ENCODE measurements at places on chromosomes 11 and 22.

- no peak for DNase-seq
These were observed 18.9 kb downstream of the CAT start for GRCh38 chr11:34457607-34458006.

- no peak for DNase-seq
These were observed 54.5 kb upstream of the MPEG1 start for GRCh38 chr11:59267196-59267595.

DNA sequence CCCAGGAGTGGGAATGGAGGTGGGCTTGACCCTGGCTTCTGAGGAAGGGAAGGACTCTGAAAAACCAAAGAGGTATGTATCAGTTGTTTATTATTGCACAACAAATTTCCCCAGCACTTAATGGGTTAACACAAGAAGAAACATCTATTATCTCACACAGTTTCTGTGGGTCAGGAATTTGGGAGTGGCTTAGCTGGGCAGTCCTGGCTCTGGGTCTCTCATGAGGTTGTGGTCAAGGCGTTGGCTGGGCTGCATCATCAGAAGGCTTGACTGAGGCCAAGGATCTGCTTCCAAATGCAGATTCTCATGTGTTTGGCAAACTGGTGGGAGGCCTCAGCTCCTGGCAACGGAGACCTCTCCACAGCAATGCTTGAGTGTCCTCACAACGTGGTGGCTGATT, 17.5 kb upstream of the SMIM38 start:
- DNase-seq, result no peak

- DNase-seq, result no peak
These were observed 15.3 kb upstream of the TEF start for GRCh38 chr22:41366323-41367029.

DNA sequence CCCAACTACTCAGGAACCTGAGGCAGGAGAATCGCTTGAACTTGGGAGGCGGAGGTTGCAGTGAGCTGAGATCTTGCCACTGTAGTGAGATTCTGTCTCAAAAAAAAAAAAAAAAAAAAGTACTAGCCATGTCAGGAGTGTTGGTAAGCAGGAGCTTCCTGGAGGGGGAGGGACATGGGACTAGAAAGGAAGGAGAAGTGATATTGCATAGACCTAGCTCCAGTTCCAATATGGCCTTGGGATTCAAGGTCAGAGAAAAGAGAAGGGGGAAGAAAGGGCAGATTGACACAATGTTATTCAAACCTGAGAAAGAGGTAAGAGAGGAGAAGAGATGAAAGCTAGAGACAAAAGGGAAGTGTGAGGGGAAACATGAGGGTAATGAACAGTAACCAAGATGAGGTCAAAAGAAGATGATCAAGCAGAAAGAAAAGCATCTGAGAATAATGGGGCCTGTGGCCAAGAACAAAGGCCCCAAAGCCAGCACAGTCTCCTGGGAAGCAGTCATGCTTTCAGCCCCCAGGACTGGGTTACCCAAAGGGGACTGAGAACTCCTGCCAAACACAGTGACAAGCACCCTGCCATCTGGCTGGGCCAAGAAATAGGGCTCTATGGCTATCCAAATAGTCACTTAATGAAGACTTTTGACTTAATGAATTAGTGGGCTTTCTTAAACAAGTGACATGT, 51.7 kb upstream of the FTH1 start:
- no peak for DNase-seq

GRCh38 chr22:31901388-31902137, 42.8 kb upstream of the YWHAH start:
- no peak for DNase-seq

DNA sequence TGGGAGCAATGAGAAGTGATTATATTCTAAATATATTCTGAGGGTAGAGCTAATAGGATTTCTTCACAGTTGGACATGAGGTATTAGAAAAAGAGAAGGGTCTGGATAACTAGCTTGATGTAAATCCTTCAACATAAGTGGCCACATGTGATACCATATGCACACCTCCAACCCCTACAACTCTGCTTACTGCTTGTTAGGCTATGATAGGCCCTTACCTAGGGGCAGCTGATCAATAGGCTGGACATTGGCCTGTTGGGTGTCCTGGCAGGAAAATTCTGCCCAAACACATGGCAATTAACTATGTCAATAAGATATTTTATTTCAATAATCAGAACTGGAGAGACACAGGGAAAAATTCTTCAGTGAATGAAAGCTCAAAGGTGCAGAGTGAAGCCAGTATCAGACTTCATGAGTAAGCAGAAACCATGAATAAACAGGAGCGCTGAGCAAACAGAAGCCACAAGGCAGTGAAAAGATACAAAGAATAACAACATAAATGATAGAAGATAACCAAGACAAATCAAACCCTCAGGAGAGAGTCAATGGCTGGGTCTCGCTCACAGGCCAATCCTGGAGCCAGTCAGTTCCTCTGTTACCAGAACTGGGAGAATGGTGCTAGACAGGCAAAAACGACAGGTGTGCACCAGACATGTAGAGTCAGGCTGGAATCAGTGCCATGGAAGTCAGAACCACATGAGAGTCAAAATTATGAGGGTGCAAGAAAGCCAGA, 46.3 kb upstream of the PSMA1 start:
- DNase-seq, result no peak

DNA sequence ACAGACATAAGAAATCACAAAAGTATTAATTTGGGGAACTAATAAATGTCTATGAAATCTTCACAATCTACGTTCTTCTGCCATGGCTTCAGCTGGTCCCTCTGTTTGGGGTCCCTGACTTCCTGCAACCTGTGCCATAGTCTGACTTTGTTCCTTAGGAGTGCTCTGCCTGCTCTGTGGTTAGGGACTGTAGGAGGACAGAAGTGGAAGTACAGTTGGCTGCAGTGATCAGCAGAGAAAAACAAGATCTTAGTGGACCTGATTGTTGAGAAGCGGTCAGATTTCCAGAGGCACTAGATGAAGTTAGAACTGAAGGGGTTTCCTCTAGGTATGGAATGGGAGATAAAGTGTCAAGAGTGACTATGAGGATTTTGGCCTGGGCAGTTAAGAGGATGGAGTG, 80.6 kb downstream of the PPP6R3 start:
- no peak for DNase-seq

DNA sequence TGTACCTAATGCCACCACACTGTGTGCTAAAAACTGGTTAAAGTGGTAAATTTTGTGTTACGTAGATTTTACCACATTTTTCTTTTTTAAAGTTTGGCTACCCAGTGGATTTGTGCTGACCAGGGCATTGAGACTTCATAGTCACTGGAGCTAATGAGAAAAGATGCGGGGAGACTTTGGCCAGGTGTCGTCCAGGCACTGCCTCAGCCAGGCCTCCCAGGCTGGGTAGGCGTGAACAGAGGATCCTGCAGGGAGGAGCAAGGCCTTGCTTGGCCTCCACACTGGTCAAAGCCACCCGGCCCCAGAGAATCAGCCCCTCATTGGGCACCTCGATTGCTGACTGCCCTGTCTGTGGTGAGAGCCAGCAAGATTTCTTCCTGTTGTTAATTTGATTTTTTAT, 13.4 kb upstream of the MGAT3 start:
- DNase-seq, result no peak

DNA sequence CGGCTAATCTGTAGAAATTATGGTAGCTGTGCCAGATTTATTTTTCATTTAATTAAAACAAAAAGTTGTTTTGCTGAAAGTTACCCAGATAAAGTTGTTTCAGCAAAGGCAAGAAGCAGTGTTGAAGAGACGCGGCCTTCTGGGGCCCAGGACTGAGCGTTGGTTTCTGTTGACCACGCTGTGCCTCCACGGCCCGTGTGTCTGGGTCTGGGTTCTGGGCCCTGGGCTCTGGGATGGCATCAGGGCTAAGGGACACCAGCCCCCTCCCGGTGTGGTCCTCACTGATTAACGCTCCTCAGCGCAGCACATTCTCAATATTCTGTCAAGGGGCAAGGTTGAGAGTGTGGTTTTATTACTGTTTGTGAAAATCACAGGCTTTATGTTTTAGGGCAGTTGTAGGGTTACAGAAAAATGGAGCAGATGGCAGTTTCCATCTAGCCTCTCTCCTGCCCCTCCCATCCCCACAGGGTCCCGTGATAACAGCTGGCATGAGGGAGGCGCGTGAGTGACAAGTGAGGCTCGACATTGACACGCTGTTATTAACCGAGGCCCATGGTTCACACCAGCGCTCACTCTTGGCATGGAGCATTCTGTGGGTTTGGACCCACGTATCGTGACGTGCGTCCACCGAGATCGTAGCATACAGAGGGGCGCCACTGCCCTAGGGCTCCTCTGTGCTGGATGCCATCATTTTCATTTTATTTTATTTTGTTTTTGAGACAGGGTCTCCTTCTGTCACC, 1231.4 kb downstream of the BRD1 start:
- DNase-seq, result no peak

GRCh38 chr11:116145187-116145865, 627.5 kb downstream of the BUD13 start:
- no peak for DNase-seq

- no peak for DNase-seq
These were observed 45.5 kb downstream of the ADM start for GRCh38 chr11:10350334-10350733.

DNA sequence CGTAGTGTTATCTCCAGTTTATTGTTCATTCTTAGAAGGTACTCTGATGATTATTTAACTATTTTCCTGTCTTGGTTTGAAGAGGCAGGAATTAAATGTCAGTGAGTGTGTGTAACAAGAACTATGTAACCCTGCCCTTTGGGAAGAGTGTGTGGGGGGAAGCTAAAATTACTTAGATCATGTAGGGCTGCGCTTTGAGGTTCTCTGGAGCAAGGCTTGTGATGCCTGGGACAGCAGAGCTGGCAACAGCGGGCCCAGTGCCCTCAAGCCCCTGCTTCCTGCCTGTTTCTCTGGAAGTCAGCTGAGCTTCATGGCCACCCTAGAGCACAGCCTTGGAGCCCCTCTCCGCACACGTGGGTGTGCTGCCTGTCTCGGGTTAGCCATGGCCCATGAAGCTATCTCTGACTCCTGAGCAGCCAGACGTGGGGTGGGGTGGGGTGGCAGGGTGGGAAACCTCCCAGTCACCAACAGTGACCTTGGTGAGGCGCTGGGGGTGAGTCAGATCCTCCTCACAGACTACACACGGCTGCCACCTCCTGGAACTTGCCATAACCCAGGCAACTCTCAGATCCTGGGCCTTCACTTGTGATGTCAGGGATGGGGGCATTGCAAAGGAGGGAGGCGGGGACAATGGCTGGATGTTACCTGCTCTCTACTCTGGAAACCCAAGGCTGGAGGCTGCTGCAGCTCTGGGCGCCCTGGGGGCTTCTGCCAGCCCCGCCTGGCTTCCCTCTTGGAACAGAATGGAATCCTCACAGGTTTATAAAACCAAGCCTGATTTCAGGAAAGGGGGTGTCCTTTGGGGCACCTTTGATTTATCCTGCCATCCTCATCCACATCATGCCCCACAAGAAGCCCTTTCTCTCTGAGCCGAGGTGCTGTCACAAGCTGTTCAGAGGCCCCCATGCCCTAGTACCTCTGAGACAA, 88.6 kb downstream of the SNX19 start:
- DNase-seq, result no peak

- no peak for DNase-seq
These were observed 56.2 kb downstream of the PANX1 start for GRCh38 chr11:94184846-94185245.

DNA sequence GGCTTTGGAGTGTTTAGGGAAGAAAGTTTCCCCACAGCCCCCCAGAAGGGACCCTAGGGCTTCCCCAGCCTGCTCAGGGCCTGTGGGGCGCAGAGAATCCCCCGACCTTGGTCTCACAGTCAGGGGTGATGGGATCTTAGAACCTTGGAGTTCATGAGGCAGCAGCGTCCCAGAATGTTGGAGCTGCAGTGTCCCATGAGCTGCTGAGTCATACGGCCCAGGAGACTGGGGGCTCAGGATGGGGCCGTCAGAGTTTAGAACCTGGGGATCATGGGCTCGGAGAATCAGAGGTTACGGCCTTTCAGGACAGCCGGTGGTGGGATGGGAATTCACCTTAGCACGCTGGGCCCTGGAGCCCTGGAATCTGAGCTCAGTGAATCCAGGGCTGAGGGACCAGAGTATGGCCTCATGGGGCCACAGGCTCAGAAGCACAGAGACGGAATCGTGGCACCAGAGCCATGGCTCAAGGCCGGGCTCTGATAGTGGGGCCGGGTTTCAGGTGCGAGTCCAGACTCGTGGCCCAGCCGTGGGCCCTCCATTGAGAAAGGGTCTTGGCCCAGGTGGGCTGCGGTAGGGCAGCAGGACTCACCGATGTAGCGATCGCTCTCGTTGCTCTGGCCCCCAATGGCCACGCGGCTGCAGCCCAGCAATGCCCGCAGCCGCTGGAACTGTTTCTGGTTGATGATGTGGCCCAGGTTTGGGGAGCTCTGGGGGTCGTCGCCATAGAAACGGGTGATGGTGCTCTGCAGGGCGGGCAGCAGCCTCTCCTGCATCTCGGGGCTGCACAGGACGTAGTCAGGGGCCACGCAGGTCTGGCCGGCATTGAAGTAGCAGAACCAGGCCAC, 9.5 kb downstream of the ALDH3B2 start:
- DNase-seq, result no peak

DNA sequence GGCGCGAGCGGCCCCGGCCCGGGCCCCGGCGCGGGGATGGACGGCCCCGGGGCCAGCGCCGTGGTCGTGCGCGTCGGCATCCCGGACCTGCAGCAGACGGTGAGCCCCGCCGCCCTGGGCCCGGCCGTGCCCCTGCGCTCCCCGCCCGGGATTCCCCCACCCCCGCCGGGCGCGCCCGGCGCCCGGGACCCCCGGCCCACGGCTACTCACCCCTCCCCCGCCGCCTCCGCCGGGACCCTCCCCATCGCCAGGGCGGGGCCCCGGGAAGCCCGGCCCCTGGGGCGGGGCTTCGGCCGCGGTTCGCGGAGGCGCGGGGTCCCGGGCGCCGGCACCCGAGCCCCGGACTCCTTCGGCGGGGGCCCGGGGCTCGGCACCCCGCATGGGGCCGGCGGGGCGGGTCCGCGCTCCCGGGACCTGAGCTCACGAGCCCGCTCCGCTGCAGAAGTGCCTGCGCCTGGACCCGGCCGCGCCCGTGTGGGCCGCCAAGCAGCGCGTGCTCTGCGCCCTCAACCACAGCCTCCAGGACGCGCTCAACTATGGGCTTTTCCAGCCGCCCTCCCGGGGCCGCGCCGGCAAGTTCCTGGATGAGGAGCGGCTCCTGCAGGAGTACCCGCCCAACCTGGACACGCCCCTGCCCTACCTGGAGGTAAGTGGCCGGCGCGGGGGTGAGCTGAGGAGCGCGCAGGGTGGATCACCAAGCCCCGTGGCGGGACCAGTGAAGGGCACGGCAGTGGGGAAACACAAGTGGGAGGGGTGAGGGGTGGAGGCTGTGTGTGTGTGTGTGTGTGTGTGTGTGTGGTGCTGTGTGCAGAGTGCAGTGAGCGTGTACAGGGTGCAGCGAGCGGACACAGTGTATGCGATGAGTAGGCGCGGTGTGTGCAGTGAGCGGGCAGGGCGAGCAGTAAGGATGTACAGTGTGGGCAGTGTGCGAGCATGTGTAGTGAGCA, 2.3 kb downstream of the SHANK3 start:
- DNase-seq, result no peak

GRCh38 chr11:16312233-16312765, 44.0 kb downstream of the SOX6 start:
- DNase-seq, result no peak

Data from GOT3 (cell line).